ENCODE measurements at places on chromosomes 5 and 9. TPM values are rescaled to one million over a fixed set of nuclear protein-coding genes. Genes with fewer than 3 reads are reported as not detected.
A peak's percentile ranks its signal among the peaks of the same experiment; 100 is the strongest.

Gene SHOC1
- polyA plus RNA-seq, result 0.19 TPM

Gene MAMDC4
- 3.1 TPM for polyA plus RNA-seq

Gene SLC45A2
- polyA plus RNA-seq, result 0.19 TPM

Gene NTRK2
- 3.0 TPM for polyA plus RNA-seq

DNA sequence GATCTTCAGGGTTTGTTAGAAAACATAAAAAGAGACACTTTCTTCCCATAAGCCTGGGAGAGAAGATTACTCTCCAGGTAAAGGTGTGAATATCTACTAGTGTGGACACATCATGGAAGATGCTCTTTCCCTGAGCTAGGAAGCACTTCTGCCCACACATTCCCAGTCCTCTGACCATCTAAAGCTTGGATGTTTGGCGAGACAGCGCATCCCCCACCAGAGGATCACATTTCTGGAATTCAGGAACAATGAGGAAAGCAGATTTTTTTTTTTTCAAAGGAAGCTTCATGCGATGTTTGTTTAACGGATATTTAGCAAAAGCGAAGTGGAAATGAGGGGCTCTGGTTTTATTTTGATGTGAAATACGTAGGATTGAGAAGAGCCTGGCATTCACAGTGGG lies 6.2 kb downstream of the SVEP1 start:
- no peak for DNase-seq

Gene ADAMTS16
- polyA plus RNA-seq, result not detected

GRCh38 chr5:114097570-114097969 lies 264.3 kb upstream of the KCNN2 start:
- DNase-seq, result no peak

Gene LCN2
- polyA plus RNA-seq, result 922 TPM

- no peak for DNase-seq
These were observed 103.6 kb upstream of the EGFLAM start for GRCh38 chr5:38154615-38155204.

DNA sequence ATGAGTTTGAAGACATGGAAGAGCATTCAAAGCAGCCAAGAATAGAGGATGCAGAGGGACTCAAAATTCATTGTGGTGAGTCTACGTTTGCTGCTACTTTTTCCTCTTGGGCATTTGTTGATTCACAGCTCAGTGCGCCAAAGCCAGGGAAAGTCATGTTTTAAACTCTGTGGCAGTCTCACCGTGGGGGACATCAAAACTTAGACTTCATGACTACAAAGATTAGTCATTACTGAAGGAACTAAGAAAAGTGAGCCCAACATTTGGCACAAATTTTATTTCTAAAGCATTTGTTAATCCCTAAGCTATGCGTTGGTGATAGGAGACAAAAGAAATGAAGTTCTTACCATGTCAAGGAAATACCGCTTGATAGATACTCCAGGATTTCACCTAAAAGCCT lies 73.7 kb upstream of the MTAP start:
- DNase-seq, result no peak

DNA sequence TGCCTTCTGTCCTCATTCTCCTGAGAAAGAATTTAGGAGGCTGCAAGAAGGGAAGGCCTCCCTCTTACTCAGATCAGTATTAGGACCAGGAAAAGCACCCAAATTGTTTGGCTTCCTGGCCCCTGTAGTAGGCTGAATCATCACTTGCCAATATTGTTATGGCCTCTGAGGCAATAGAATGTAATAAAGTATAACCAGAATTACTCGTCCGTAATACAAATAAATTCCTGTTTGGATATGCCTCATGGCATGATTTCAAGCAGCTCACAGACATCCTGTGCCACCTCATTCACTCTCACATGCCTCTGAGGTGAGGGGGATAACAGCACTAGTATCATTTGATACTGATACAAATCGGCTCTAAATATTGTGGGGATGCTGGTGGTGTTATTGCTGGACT lies 427.3 kb downstream of the ISL1 start:
- DNase-seq, result no peak

Gene ZFP2
- polyA plus RNA-seq, result 1.2 TPM

Gene HTR4
- not detected for polyA plus RNA-seq

GRCh38 chr5:32583582-32584232 lies 1.6 kb upstream of the SUB1 start:
- DNase-seq, result peak; percentile 37

DNA sequence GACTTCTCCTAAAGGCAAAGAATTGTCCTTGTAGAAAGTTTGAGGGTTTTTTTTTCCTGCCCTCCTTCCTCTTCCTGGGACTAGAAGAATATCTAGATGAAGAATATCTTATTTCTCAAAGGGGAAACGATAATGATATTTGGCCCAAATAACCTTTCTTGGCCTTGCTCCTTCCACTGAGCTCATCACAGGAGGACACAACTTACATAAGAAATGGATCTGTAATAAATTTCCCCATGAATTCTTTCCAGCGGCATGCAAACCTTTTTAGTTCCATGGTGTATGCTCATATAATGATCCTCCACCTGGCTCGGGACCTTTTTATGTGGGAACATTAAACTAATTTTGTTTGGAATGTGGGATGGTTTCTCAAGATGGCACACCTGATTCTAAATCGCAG lies 304.4 kb downstream of the DMRT2 start:
- no peak for DNase-seq

Gene KCNV2
- polyA plus RNA-seq, result not detected

Gene SLC6A3
- polyA plus RNA-seq, result not detected

Gene ANKRD33B
- 0.50 TPM for polyA plus RNA-seq

DNA sequence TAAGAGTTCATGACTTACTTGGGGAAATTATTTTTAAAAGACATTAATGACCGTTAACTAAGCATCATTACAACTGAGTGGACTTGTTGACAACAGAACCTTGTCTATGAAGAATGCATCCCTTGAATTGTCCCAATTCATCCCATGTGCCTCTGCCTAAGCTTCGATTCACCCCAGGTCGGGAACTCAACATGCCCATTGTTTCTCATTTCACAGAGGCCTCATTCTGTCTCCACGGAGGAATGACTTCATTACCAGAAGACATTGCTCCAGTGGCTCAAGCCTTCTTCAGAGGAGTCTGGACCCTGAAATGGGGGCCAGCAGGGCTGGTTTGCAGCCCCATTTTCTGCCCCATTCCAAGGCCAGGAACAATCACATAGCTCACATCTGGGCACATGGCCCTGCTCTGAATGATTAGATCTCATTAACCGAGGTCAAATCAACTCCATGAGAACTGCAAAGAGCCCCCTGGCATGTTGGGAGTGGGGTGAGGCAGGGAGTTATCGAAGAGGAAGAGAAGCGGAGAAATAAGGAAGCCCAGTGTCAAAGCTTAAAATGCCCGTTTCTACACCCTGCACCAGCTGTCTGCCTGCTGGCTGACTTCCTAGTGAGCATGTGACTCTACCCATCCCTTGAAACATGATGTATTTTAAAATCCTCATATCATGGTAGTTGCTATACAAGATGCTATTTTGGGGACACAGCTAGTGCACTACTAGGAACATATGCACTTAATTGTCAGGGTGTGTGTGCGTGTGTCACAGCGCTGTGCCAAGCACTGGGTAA lies 137.3 kb downstream of the LHFPL2 start:
- peak; percentile 57 for DNase-seq

Gene BHMT2
- polyA plus RNA-seq, result 10.6 TPM

- DNase-seq, result no peak
These were observed 803.6 kb downstream of the NR2F1-AS1 start for GRCh38 chr5:92777421-92777820.

GRCh38 chr9:113993838-113994540 lies 84.1 kb downstream of the AMBP start:
- DNase-seq, result peak; percentile 81

DNA sequence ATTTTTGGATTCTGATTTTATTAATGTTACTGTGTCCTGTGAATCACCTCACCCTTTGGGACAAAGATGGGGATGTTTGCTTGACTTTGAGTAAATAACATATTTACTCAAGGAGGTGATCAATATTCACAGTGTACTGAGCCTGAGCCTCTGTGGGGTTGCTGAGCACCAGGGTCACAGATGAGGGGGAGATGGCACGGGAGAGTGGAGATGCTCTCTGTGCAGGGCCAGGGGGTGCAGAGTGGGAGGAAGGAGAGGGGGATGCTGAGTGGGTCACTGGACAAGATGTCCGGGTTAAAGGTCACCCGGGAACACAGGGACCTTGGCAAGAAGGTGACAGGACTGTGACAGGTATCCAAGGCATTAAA lies 4.0 kb downstream of the SQSTM1 start:
- DNase-seq, result no peak

Gene RAB24
- 33.7 TPM for polyA plus RNA-seq

DNA sequence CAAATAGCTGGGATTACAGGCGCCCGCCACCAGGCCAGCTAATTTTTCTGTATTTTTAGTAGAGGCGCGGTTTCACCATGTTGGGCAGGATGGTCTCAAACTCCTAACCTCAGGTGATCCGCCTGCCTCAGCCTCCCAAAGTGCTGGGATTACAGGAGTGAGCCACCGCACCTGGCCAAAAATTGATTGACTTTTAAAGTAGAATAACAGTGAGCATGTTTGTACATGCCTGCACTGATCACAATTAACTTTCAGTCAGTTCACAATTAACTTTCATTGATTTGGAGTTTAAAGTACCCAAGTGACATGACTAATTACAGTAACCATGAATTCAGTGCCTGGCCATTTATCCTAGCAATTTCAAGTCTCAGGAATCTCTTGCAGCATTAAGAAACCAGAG lies 61.3 kb downstream of the ANKH start:
- DNase-seq, result no peak

Gene TTF1
- polyA plus RNA-seq, result 13.6 TPM

GRCh38 chr9:99359336-99359735 lies 137.3 kb downstream of the SEC61B start:
- DNase-seq, result no peak

DNA sequence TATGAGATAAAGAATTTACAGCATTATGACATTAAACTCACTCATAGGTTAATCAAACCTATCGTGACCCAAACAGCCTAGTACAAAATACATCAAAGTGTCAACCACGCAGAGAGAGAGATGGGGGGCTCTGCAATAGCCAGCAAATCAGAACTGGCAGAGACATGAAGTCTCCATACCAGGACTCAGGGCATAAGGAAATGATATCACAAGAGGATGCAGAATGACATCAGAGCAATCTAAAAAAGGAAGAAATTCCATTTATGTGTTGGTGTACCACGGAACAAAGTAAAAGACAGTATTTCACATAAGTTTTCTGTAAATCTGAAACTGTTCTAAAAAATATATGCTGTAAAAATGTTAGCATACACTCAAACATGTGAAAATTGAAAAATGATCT lies 24.6 kb downstream of the BICD2 start:
- no peak for DNase-seq

GRCh38 chr5:178352035-178352349 lies 119.4 kb upstream of the PHYKPL start:
- no peak for DNase-seq

DNA sequence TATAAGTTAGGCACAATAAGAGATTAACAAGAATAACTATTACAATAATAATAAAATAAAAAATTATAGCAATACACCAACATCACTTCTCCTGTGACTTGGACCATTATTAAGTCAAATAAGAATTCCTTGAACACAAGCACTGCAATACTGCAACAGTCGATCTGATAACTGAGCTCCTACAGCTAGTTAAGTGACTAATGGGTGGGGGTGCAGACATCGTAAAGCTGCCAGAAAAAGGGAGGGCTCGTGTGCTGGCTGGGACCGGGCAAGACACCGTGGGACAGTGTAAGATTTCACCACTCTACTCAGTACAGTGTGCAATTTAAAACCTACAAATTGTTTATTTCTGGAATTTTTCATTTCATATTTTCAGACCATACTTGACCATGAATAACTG lies 78.8 kb downstream of the SNX24 start:
- no peak for DNase-seq

GRCh38 chr5:137856201-137856600 lies 11.5 kb upstream of the MYOT start:
- DNase-seq, result no peak

Gene GLRA1
- not detected for polyA plus RNA-seq

GRCh38 chr5:82358457-82358856 lies 80.3 kb upstream of the RPS23 start:
- DNase-seq, result no peak

DNA sequence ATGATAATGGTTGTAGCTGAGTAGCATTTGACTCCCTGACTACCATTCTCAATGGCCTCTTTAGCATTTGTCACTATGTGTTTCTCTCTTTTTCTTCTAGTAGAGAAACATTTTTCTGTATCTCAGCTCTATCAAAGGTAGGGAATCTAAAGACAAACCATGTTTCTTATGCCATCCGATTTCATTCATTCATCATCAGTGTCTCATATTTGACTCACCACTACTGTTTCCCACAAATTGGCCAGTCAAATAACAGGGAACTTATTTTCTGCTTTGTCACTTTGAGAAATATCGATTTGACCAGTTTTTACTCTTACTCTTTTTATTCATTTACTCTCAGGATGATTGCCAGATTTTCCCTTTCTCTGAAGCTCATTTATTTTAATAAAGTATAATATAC lies 282.3 kb downstream of the TMEM167A start:
- DNase-seq, result no peak

DNA sequence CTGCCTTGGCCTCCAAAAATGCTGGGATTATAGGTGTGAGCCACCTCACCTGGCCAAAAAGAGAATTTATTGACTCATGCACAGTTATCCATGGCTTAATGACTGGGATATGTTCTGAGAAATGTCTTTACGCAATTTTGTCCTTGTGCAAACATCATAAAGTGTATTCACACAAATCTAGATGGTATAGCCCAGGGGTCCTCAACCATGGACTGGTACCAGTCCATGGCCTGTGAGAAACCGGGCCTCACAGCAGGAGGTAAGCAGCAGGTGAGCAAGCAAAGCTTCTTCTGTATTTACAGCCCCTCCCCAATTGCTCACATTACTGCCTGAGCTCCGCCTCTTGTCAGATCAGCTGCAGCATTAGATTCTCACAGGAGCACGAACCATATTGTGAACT lies 12.4 kb upstream of the SIL1 start:
- no peak for DNase-seq

- DNase-seq, result no peak
These were observed 135.4 kb upstream of the GNA14 start for GRCh38 chr9:77783518-77783917.

- DNase-seq, result peak; percentile 93
These were observed 1.2 kb downstream of the MIER3 start for GRCh38 chr5:56950626-56951125.

- DNase-seq, result peak; percentile 86
These were observed 29.3 kb downstream of the CDHR2 start for GRCh38 chr5:176578391-176578808.
